ENCODE measurements at places on chromosomes 6 and 20. TPM values are rescaled to one million over a fixed set of nuclear protein-coding genes. Genes with fewer than 3 reads are reported as not detected.

The TM9SF4 gene
- 31.2 TPM for total RNA-seq

The AGER gene
- total RNA-seq = 2.6 TPM

The ZBP1 gene
- total RNA-seq = not detected

The B3GAT2 gene
- total RNA-seq = 15.0 TPM

Measured in camera-type eye (tissue), 1 donor.